ENCODE measurements at places on chromosomes 13 and 19.

DNA sequence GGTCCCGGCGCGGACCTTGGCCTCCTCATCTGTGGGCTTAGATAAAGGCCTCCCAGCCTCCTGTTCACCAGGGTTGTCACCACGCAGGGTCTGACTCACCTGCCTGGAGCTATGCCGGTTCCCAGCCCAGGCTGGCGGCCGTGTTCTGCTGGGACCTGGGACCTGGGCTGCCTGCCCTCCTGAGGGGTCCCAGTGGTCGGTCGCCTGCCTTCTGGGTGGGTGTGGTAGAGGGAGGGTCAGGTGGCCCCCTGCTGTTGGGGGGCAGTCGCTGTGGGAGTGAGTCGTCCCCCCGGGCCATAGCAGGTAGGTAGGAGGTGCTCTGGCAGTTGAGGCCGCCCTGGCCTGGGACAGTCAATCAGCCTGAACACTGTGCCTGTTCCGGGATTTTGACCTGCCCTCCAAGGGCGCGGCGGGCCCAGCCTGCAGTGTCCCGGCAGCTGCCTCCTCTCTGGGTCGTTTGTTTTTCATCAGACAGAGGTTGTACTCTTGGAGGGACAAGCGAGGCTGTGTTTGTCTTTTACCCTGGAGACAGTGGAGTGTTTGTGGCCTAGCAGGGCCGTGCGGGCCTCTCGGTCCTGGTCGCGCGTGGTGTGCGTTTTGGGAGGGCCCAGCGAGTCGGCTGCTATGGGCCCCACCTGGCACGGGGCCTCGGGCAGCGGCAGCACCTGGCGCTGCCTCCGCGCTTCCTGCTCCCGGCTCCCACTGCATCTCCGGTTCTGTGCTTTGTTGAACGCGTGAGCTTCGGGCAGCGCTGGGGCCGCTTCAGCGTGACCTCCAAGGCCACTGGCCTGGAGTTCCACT lies 2.6 kb downstream of the ADAT3 start:
- DNase-seq, result no peak

DNA sequence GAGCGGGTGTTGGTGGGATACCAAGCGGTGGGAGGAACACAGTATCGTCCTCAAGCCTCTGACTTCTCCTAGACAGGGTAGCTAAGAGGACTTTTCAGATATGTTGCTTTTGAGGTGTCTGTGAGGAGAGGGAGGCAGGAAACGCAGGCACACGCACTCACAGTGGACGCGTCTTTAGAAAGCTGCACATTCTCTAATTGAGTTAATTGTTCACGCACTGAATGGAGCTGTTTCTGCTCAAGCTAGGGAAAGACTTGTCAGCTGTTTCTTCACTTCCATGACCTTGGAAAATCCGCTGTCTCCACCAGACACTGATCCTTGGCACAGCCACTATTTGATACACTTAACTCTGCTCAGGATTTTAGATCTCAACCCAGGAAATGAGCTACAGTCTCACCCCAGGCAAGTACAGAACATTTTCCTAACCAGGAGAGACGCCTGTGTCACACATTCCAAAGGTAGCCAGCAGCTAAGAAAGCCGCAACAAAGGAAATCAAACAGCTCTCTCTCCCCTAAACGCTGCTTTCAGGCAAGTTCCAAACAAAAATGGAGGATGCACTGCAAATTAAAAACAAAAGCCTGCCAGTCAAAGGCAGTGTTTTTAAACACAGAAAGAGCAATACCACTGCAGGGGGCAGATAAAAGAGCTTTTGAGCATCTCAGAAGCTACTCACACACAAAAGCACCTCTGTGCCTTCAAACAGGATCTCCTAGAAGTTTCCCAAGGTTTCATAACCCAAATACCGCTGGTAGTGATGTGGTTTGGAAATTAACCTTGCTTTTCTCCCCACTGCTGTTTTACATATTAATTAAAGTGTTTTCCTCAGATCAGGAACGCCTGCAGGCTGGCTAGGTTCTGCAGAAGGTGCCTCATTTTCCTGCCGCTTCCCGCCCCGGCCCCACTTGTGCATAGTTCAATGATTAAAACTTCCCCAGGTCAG lies 57.3 kb downstream of the IRS2 start:
- DNase-seq, result no peak

- no peak for DNase-seq
Observed at GRCh38 chr19:848386-848921, 3.6 kb upstream of the ELANE start.

DNA sequence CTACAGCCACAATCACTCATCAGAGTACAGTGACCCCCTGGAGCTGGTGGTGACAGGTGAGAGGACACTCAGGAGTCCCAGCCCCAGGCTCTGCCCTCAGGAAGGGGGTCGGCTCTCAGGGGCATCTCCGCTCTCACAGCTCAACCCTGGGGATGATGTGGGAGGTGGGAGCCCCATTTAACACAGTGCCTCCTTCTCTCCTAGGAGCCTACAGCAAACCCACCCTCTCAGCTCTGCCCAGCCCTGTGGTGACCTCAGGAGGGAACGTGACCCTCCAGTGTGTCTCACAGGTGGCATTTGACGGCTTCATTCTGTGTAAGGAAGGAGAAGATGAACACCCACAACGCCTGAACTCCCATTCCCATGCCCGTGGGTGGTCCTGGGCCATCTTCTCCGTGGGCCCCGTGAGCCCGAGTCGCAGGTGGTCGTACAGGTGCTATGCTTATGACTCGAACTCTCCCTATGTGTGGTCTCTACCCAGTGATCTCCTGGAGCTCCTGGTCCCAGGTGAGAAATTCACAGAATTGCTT lies 1.0 kb downstream of the LILRA2 start:
- DNase-seq, result no peak

GRCh38 chr19:53828531-53828930 lies 4.4 kb upstream of the NLRP12 start:
- no peak for DNase-seq

GRCh38 chr19:33300009-33300893 lies 2.1 kb downstream of the CEBPA start:
- DNase-seq, result no peak

- no peak for DNase-seq
Observed at GRCh38 chr13:80030491-80030890, 310.4 kb downstream of the SPRY2 start.

GRCh38 chr13:49026851-49027250 lies 51.1 kb downstream of the FNDC3A start:
- no peak for DNase-seq

DNA sequence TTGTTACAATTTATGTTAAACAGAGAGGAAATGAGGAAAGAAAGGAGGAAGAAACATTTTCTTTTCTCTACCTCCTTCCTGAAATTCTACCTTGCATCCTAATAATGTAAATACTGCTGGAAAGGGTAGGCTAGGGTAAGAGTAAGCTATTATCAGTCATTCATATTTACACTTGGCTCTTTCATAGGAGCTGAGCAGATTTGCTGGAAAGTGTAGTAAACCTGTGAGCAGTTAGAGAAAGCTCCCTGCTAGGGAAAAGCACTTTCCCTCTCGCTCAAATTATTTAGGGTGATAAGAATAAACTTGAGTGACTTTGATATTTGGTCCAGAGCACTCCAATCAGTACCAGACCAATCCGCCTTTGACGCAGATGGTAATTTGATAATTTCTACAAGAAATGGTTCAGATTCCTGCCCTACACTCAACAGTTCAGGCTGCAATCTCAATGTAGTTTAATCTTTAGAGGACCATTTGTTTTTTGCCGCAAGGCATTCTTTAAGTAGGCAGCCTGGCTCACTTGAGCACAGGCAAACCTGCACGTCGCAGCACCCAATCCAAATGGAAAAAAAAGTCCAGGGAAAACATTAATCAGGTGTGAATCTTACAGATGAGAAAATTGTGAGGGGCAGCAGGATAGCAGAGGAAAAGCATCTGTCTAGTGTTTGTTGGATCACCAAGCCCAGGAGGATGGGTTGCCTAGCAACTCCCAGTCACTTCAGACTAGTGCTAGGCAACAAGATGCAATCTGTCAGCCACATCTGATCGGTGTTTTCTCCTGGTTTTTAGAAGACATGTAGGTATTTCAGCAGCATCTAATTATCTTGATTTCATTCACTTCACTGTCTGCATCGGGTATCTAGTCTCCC lies 68.6 kb upstream of the KL start:
- no peak for DNase-seq

DNA sequence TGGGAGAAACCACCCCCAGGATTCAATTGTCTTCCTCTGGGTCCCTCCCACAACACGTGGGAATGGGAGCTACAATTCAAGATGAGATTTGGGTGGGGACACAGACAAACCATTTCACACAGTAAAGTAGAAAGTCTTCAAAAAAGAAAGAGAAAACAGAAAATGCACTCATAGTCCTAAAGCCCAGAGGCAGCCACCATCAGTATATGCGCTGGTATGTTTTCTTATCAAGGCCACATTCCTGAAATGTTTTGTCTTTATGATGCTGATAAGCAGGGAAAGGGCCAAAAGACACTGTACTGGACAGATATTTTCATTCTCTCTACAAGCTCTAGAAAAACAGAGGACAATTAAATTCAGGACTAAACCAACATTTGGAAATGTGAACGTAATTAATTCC lies 375.8 kb upstream of the TSHZ3 start:
- no peak for DNase-seq

- DNase-seq, result peak; percentile 47
Observed at GRCh38 chr19:18939922-18940768, 872 bp downstream of the HOMER3 start.

DNA sequence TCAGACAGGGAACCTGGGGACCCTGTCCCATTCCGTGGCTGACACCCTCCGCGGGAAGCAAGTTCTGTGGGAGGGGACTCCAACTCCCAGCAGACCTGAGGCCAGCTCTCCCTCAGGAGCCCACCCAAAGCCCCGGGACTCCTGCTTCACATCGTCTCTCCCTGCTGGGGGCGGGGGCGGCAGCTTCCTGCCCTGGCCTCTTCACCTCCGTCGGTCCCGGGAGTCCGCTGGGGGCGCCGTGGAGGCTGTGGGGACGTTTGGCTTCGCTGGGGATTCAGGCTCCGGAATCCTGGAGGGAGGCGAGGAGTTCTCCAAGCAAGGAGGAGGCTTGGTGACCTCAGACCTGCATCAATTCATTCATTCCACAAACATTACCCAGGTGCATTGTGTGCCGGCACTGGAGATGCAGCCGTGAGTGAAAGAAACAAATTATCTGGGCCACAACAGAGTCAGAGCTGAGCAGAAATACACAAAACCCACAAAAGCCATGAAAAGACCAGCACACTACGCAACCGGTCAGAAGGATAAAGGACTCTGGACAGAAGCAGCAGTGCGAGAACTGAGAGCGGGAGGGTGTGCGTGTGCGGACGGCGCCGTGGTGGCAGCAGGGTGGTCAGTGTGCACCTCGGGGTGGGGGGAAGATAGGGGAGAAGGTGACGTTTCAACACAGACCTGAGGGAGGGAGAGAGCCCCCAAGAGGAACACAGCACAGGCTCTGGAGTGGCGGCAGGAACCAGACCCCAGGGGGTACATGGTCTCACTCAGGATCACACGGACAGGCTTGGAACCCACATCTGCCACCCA lies 19.0 kb downstream of the EPS8L1 start:
- no peak for DNase-seq
